ENCODE measurements at places on chromosomes 5 and 9.

DNA sequence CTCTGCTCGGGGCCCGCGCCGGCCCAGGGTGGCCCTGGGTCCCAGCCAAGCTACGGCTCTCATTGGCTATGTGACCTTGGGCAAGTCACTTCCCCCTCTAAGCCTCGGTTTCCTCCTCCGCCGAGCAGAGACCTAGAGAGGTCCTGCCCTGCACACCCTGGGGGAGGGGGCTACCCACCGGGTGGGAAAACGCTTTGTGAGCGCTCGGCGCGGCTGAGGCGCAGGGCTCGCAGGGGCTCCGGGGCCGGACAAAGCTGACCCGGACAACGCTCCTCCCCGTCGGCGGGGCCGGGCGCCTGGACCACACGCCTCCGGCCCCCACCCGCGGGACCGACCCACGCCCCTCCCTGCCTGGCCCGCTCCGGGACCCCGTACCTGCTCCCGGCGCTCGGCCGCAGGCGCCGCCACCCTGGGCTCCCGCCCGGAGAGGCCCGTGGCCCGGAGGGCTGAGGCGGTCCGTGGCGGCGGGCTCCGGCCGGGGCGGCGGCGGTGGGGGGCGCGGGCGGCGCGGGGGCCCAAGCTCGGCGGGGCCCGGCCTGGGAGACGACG lies 85.7 kb upstream of the MELK start:
- peak; percentile 60 for DNase-seq

GRCh38 chr9:131899296-131900228 lies 159.7 kb upstream of the RAPGEF1 start:
- no peak for DNase-seq

DNA sequence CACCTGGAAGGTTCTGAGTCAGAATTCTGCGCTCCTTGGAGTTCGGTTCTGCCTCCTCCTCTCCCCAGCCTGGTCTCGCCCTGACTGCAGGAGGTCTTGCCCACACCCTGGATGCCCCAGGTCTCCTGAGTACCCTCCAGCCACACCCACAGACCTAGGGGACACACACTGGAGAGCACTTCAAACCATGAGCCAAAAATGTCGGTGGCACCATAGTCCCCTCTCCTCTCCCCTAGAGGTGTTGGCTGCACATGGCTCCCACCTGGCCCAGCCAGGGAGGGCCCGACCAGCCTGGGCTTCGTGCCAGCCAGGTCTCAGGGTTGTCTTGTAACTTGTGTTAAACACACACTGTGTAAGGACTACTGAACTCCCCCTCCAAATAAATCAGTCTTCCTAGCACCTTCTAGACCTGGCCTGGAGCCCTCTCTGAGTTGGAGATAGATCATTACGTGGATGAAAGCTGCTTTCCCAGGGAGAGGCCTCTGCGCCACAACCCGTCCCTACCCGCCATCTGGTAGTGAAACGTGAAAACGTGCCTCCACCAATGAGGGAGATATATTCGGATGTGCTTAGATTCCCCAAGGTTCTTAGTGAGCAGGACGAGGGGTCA lies 49.9 kb upstream of the CTSL start:
- DNase-seq, result no peak

GRCh38 chr5:515273-515836 lies 8.9 kb downstream of the SLC9A3 start:
- no peak for DNase-seq

Measured in suppressor macrophage treated with lipopolysaccharide for 1 hour (primary cell).